Caco-2 (cell line): ENCODE measurements at places on chromosomes 3 and 15.

- DNase-seq = no peak
These were observed 516.7 kb downstream of the FOXP1 start for GRCh38 chr3:71066849-71067261.

DNA sequence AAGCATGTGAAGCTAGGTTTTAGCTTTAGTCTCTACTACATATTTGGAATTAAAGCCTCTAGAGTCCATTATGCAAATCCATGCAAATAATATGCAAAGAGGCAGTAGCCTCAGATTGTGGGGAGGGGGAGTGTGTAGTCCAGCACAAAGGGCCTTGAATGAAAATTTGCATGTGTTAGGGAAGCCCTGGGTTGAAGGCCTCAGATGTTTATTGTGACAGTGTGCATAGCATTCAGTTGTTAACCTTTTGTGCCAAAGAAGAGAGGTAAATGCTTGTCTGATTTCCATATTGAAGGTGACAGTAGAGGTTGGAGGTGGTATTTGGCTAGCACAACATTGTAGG lies 24.5 kb upstream of the BFSP2 start:
- no peak for DNase-seq

GRCh38 chr15:69253156-69253555 lies 45.6 kb upstream of the PAQR5 start:
- DNase-seq = no peak

- DNase-seq = peak; percentile 67
These were observed 63.9 kb upstream of the FAM98B start for GRCh38 chr15:38389924-38390542.

GRCh38 chr3:109882144-109882543 lies 544.8 kb upstream of the DPPA4 start:
- DNase-seq = no peak

DNA sequence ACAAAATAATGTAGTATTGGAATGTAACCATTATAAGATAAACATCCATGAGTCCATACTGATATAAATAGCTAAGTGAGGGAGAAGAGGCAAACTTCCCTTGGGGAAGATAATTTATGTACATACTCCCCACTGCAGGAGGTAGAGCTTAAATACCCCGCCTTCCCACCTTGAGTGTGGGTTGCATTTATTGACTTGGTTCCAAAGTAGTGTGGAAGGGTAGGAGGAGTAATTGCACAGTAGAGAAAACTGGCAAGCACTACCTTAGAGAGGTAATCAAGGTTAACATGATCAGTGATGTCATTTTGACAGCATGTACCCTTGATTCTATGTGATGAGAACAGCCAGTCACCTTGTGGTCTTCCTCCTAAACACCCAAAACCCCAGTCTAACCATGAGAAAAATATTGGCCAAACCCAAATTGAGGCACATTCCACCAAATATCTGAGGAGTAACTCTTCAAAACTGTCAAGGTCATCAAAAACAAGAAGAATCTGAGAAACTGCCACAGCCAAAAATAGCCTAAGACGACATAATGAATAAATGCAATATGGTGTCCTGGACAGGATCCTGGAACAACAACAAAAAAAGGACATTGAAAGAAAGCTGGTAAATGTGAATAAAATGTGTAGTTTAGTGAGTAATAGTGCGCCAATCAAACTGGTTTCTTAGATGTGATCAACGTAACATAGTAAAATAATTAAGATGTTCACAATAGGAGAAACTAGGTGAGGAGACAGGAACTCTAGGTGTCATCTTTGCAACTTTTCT lies 774 bp upstream of the CNOT10 start:
- DNase-seq = no peak

DNA sequence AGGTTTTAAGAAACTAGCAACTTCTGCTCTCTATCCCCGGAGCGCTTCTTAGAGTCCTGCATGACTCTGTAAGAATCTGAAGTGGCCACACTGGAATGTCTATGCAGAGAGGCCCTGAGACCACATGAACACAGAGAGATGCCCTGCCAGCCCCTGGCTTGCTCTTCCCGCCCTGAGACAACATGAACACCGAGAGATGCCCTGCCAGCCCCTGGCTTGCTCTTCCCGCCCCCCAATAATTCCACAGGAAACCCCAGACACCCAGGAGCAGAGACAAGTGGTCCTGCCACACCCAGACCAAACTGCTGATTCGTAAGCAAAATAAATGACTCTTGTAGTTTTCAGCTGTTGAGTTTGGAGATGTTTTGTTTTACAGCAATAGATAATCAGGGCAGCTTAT lies 166.1 kb downstream of the OSBPL10 start:
- DNase-seq = no peak

GRCh38 chr15:39586387-39587095 lies 5.7 kb downstream of the THBS1 start:
- no peak for DNase-seq

GRCh38 chr15:84992157-84992944 lies 10.7 kb downstream of the PDE8A start:
- DNase-seq = peak; percentile 11

DNA sequence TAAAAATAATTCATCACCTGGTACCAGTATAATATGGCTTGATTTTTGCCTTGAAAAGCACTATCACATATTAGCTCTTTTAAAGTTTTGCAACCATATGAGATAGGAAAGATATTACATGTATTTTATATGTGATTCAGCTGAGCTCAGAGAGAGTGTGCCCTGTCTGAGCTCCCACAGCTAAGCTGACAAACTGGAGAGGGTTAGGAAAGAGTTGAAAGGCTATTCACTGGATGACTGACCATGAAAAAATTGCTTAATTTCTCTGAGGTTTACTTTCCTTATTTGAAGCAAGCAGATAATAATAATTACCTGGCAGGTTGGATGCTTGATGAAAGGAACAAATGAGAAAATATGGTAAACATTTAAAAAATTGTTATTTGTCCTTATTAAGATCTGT lies 97.4 kb upstream of the CCDC80 start:
- DNase-seq = no peak

DNA sequence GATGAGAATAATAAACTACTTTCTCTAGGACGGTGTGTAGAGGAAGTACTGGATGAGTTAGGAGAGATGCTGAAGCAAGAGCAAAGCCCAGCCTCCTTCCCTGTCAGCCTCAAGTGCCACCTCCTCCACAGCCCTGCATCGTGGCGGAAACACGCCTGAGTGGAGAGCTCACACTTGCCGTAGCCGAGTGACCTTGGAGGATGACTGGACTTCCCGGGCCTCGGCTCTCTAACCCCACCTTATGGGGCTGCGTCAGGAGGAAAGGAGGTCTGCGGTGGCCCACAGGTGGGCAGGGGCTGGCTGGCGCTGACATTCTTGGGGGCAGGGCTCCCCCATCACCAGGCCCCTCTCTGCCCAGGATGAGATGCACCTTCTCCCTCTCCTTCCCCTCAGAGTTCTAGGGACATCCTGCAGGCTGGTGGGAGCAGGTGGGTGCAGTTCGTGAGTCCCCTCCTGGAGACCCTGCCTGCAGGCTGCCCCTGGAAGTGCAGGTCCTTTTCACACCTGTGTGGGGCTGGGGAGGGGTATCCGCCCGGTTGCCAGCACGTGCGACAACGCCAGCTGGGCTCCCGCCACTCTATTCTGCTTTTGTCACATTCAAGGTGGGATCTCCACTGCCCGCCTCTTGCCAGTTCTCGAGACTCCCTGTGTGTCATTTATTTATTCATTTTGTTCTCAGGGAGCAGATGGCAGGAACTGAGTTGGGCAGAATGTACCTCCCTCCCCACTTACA lies 175.2 kb downstream of the MEGF11 start:
- DNase-seq = no peak

- DNase-seq = no peak
These were observed 12.4 kb downstream of the POPDC2 start for GRCh38 chr3:119647843-119648575.

- peak; percentile 60 for DNase-seq
These were observed 402.1 kb downstream of the CADM2 start for GRCh38 chr3:85360742-85361387.

GRCh38 chr3:122000936-122001605 lies 21.0 kb downstream of the ILDR1 start:
- peak; percentile 65 for DNase-seq

DNA sequence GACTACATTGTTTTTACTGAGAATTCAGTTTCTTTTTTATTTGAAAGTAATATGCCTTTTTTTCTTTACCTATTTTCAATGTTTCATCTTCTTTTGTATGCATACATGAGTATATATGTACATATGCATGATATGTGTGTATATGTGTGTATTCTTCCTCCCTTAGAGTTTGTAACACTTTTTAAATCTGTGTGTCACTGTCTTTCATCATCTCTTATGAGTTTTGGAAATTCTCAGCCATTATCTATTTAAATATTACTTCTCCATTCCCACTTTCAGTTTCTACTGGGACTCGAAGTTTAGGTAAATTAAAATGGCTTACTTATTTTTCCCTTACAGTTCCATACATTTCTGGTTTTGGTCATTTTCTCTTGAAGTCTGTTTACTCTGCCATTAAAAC lies 754.1 kb downstream of the GRM7 start:
- DNase-seq = no peak

- no peak for DNase-seq
These were observed 4.4 kb downstream of the PAK6 start for GRCh38 chr15:40243126-40243810.

- no peak for DNase-seq
These were observed 127.1 kb upstream of the RBMS3 start for GRCh38 chr3:29153811-29154210.

DNA sequence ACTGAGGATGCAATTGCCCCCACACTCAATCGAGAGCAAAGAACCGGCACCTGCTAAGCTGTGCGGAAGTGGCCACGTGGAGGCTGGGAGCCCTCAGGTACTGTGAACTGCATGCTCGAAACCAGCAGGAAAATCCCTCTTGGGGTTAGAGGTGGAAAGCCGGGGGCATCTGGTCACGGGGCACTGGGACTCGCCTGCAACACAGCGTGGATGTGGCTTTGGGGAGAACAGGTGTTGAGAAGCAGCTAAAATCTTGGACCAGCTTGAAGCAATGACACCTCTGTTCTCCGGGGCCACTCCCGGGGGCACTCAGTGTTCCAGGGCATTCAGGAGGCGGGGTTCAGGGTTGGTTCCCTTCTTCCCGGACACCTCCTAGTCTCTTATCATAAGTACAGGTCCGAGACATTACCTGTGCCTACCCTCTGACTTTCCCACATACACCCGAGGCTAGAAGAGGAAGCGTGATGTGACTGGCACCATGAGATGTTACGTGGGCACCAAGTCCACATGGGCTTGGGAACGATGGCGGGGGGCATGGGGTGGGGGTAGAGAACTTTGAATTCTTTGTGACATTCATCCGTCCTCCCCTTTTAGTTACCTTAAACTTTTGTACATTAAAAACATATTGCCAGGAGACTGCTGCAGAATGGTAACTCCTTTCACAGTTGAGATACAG lies 172.0 kb downstream of the ADAMTS17 start:
- DNase-seq = no peak

DNA sequence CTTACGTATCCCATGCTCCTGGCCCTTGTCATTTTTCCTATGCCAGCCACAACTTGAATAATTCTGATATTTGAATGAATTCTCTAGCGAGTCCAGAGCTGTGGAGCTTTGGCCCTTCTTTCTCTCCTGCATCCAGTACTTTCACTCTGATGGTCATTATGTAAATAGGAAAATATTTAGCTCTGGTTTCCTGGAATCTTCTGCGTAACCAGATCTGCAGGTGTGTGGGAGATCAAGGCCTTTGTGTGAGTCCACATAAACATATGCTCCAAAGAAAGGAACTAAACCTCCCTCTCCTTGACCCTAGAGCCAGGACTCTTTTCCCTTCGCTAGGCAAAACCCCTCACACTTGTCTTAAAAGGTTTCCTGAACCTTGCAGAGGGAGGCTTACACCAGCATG lies 132.5 kb upstream of the THBS1 start:
- no peak for DNase-seq

- no peak for DNase-seq
These were observed 48.5 kb upstream of the RYR3 start for GRCh38 chr15:33262306-33262705.

DNA sequence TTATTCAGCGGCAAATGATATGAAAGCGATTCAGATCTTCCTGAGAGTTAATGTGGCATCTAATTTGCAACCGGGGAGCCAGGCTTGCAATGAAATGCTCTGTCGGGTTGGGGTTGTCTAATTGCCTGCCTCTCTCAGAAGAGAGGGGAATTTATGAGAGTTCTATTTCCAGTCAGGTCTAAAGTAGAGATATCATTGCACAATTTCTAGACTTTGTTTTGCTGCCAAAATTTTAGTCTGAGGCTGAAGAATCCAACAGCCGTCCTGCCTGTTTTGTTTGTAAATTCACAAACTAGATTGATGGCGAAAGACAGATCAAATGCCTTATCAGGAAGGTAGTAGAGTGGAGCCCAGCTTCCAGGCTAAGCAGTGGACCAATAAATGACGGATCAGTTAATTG lies 610 bp downstream of the LIPC start:
- no peak for DNase-seq

DNA sequence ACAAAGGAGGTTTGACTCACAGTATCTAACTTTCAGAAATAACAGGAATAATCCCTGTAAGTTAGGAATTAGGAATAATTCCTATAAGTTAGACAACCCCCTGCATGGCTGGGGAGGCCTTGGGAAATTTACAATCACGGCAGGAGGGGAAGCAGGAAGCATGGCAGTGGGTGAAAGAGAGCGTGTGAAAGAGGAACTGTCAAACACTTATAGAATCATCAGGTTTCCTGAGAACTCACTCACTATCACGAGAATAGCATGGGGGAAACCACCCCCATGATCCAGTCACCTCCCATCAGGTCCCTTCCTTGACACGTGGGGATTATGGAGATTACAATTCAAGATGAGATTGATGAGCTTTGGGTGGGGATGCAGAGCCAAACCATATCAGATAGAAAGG lies 385.5 kb downstream of the IL20RB start:
- no peak for DNase-seq

GRCh38 chr3:52405601-52406110 lies 39.2 kb downstream of the SEMA3G start:
- no peak for DNase-seq
